ENCODE measurements at places on chromosomes 5 and 9.

DNA sequence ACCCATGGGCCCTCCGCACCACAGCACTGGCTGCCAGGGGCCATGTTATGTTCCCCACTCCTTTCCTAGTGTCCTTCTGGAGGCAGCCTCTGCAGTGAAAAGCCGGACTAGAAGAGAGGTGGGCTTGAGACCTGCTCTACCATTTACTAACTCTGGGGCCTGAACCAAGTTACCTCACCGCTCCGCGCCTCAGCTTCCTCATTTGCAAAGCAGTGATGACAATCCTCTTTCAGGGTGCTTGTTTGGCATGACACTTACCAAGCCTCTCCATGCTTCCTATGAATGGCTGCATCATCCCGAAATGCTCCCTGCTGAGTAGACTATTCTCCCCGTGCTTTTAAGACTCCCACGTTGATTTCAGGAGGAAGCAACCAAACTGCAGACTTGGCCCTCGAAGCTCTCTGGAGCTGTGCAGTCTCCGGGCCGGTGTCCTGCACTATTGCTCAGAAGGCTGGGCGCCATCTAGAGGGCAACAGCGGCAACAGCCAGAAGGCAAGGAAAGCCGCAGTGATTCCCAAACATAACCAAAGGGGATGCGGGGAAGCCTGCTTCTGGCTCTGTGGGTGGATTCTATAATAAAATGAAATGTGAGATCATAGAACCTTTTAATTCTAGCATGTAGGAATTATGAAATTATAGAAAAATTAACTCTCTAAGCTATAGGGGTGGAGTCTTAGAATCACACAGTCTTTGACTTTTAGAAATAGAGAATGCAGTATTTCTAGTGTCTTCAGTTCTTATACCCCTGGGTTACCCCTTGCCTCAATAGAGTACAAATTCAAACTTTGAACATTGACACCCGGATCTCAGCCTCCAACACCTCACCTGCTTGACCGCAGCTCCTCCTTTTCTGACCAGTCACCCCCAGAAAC lies 599.8 kb upstream of the BRINP1 start:
- peak; percentile 97 for DNase-seq

DNA sequence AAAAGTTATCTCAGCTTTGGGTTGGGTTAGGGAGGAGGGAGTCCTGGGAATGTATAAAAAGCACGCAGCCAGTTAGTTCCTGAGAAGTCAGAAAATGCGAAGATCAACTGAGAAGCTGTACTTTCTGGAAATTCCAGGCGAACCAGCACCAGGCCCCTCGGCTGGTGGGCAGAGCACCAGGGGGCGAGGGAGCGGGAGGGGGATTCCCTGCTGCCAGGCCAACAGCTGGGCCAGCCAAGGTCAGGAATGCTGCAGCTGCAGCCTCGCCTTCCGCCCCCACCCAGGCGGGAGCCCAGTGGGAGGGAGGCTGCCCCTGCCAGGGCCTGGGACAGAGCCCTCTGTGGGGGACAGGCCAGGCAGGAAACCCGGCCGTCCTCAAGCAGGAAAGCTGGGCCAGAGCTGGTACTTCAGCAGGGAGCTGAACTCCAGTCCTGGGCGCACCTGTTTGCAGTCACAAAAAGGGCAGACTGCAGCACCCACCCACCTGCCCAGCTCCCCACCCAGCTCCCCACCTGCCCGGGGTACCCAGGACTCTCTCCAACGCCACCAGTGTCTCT lies 35.5 kb downstream of the VAV2 start:
- DNase-seq, result peak; percentile 73

DNA sequence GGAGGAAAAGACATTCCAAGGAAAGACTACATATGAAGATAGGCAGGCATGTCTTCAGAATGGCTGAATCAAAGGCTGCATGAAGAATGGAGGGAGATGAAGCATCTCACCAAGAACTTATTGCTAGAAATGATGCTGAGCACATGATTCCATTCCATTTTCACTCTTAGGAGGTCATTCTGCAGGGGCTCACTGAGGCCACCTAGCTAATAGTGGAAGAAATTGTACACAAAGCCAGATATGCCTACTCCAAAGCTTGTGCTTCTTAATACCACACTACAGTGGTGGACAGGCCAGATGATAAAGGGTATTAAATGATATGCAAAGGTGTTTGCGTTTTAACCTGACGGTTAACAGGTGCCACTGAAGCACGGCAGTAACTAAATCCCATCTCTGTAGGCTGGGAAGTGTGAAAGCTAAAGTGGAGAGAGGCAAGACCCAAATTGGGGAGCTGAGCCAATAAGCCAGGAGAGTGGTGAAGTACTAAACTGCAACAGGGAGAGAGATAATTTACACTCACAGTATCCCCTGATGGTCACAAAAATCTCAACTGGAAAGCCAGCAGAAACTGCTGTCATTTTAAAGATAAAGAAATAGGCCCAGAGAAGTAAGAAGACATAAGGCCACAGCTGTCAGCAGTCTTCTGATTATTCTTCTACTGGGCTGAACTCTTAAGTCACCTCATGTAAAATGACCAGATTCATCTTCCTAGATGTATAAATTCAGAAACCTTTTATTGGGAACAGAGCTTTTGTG lies 14.6 kb downstream of the NDUFA8 start:
- DNase-seq, result no peak

- no peak for DNase-seq
Measured at GRCh38 chr9:130846487-130847305, 11.6 kb downstream of the ABL1 start.

GRCh38 chr5:161471211-161471950 lies 75.1 kb downstream of the GABRB2 start:
- no peak for DNase-seq

DNA sequence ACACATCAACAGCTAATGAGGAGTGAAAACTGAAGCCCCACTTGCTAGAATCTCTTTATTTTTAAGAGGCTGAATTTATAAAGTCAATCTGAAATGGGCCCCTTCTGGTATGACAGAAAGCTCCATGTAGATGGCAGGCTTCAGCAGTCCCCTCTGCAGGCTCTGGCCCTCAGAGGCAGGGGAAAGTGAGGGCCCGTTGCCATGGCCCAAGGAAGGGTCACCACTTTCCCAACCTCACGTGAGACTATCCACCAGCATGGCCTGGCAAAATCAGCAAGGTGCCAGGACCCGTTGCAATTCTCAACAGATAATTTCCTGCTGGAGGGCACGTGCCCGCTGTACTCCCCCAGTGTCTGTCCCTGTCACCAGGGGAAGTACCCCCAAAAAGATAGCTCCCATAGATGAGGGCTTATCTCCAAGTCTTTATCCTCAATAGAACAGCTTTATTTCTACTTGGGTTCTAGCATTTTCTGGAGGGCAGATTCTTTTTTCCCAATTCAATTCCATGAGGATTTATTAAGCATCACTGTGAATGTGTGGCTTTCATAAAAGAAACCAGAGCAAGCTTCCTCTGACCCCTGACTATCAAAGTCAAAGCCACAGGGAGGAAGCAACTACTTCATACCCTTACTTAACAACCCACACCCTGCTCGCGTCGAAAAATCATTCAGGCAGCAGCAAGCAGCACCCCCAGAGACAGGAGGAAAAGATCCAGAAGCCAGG lies 85.4 kb upstream of the FSTL4 start:
- no peak for DNase-seq

GRCh38 chr5:172303162-172303561 lies 19.6 kb upstream of the UBTD2 start:
- DNase-seq, result no peak

GRCh38 chr5:88761269-88761850 lies 121.6 kb downstream of the MEF2C start:
- no peak for DNase-seq

GRCh38 chr5:66906021-66906420 lies 290.6 kb downstream of the CD180 start:
- no peak for DNase-seq

GRCh38 chr5:168320805-168321204 lies 29.4 kb downstream of the WWC1 start:
- DNase-seq, result no peak

- DNase-seq, result peak; percentile 51
Measured at GRCh38 chr5:72848474-72849428, 32.3 kb downstream of the TNPO1 start.

DNA sequence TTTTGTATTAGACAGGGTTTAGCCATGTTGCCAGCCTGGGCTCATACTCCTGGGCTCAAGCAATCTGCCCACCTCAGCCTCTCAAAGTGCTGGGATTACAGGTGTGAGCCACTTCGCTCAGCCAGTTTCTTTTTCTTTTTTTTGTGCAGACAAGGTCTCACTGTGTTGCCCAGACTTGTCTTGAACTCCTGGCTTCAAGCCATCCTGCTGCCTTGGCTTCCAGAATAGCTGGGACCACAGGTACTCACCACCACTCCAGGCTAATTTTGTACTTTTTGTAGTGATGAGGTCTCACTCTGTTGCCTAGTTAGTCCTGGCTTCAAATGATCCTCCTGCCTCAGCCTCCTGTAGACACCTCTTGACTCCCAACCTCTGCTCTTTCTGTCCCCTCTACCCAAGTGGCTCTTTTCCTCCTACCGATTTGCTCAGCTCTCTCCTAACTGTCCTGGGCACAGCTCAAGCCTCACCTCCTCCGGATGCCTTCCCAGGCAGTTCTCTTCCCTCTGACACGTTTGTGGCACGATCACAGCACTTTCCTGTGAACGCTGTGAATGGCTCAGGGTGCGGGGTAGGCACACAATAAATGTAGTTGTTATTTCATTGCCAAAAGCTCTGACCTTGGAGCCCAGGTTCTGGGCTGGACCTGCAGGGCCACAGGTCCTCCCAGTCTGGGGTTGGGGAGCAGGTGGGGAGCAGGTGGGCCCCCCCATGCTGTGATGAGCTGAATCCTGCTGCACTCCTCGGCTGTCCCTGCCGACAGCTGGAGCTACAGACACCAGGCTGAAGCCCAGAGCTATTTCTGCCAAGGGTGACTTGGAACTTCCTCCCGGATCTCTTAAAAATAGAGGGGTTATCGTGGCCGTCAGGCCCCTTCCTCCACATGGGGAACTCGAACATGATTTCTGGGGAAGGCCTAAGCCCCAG lies 23.9 kb downstream of the GFI1B start:
- DNase-seq, result no peak

- no peak for DNase-seq
Measured at GRCh38 chr5:33827885-33828284, 63.9 kb downstream of the ADAMTS12 start.

- no peak for DNase-seq
Measured at GRCh38 chr5:29337030-29337429, 1856.5 kb upstream of the CDH6 start.

DNA sequence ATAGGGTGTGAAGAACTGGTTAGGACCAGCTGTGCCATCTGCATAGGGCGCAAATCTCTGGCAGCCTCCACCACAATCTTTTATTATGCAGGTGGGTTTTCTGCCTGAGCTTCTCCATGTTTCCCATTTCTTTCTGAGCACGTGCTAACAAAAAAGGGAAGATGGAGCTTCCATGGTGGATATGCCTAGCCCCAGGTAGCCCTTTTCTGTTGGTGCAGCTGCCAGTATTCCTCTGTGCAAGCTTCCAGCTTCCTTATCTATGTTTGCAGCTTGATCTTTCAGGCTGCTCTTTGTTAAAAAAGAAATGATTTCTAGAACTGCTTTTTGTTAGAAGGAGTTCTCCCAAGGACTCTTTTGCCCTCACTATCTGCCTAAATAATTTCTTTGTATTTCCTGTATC lies 95.0 kb upstream of the EPB41L4A start:
- no peak for DNase-seq

- DNase-seq, result no peak
Measured at GRCh38 chr5:136001466-136001981, 27.3 kb upstream of the TGFBI start.

All from posterior cingulate gyrus (tissue), 11 donors.